CD4-positive, alpha-beta T cell (primary cell): ENCODE measurements at places on chromosomes 1 and 21. TPM values are rescaled to one million over a fixed set of nuclear protein-coding genes. Genes with fewer than 3 reads are reported as not detected.

The SMCP gene
- total RNA-seq: not detected

The CAPZB gene
- 173 TPM for total RNA-seq

The RNU1-4 gene
- total RNA-seq: 5,937 TPM

The FAM43B gene
- total RNA-seq: not detected

- no peak overlapping the region for H3K4me3 ChIP-seq
- no peaks in the 10 kb centered on the region for H3K27me3 ChIP-seq
- peaks cover 4% of the 10 kb centered on the region for H3K4me1 ChIP-seq
- H3K27ac ChIP-seq: no peak overlapping the region
- DNase-seq: no peak
These were observed 226.0 kb downstream of the ST6GALNAC3 start for GRCh38 chr1:76300556-76300955.

- H3K4me1 ChIP-seq: no peaks in the 10 kb centered on the region
- no peaks in the 10 kb centered on the region for H3K36me3 ChIP-seq
- no peak overlapping the region for H3K27ac ChIP-seq
- no peaks in the 10 kb centered on the region for H3K27me3 ChIP-seq
These were observed 64.8 kb downstream of the NAV1 start for GRCh38 chr1:201603613-201604232.

DNA sequence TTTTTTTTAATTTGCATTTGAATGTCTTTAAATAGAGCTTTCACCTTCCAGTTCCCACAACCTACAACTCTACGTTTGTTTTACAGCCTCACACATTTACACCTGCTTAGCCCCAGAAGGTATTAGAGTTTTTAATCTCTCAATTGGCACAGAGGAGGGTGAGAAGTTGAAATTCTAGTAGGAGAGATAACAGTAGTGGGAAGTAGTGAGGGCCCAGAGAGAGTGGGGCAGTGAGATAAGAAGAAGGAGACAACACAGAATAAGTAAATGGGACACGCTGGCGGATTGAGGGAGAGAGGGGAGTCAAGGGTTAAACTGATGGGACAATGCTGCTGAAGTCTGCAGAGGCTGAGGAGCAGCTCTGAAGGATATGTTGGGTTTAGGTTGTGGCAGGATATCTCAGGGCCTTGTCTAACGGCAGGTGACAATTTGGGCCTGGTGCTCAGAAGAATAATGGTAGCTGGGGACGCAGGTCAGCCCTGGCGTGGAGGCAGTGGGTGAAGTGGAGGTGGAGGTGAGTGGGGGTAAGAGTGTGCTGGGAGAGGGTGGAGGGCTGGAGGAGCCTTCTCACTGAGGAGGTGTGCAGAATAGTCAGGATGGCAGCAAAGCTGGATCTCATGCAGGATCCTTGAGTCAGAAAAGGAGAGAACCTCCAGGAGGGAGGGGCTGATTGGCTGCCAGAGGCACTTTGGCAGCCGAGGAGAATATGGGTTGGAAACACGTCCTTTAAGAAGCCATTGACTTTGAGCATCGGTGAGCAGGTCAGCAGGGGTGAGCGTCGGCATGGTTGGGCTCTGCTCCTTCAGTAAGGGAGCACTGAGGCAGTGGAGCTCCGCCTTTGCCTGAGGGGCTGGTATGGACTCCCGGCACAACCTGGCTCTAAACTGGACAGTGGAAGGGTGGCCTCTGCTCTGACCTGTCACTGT is 72.9 kb downstream of the SYT6 start:
- no peaks in the 10 kb centered on the region for H3K4me1 ChIP-seq
- H3K4me3 ChIP-seq: no peak overlapping the region
- H3K27ac ChIP-seq: no peak overlapping the region
- DNase-seq: no peak
- no peaks in the 10 kb centered on the region for H3K36me3 ChIP-seq

- no peaks in the 10 kb centered on the region for H3K4me1 ChIP-seq
- no peak for DNase-seq
- H3K4me3 ChIP-seq: no peak overlapping the region
- H3K36me3 ChIP-seq: no peaks in the 10 kb centered on the region
- H3K27ac ChIP-seq: no peak overlapping the region
These were observed 151.2 kb downstream of the DMRTA2 start for GRCh38 chr1:50271968-50272578.

GRCh38 chr1:158102881-158103674 is 77.6 kb upstream of the CD1D start:
- H3K27ac ChIP-seq: no peak overlapping the region
- no peaks in the 10 kb centered on the region for H3K36me3 ChIP-seq
- H3K4me1 ChIP-seq: no peaks in the 10 kb centered on the region
- no peak overlapping the region for H3K4me3 ChIP-seq

GRCh38 chr1:22344329-22344630 is 107.4 kb upstream of the ZBTB40 start:
- DNase-seq: no peak
- H3K27ac ChIP-seq: no peak overlapping the region
- H3K4me1 ChIP-seq: no peaks in the 10 kb centered on the region
- H3K27me3 ChIP-seq: peaks cover 22% of the 10 kb centered on the region

DNA sequence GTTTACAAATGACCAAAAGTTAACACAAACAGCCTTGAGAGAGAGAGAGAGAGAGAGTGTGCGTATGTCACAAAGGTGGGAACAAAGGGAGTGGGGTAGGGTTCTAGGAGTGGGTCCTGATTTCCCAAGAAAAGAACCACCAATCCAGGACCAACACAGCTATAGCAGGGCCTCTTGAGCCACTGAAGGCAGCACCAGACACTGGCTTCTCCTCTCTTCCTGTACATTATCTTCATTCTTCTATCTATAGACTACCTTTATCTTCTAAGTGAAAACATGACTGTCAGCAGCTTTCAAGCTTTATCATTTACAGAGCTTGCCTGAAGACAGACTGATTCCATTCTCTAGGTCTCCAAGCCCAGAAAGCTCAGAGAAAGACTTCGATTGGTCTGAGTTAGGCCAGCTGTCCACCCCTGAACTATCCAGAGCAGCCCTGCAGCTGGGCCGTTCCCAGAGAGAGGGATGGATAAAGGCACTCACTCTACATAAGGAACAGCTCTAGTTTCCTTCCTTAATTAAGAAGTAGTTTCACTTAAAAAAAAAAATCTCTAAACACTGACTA is 11.2 kb downstream of the ALG14 start:
- H3K27ac ChIP-seq: no peak overlapping the region
- H3K4me1 ChIP-seq: no peaks in the 10 kb centered on the region
- no peak overlapping the region for H3K4me3 ChIP-seq
- DNase-seq: no peak
- H3K36me3 ChIP-seq: no peaks in the 10 kb centered on the region

DNA sequence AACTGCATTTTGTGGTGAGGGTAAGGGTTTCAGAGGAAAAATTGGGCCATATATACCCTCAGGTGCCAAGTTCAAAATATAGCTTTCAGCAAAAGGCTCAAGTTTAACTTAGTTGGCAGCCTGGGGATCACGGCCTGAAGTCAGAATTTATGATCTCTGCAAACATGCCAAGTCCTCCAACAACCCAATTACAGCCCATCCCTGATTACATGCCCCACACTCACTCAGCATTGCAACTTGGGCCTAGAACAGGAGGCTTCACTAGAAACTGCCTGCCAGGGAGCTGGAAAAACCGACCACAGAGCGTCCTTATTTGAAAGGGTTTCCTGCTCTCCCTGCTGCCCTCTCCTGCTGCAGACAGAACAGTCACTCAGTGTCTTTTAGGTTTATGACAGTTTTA is 12.4 kb downstream of the FYB2 start:
- no peak overlapping the region for H3K27ac ChIP-seq
- DNase-seq: no peak
- H3K4me1 ChIP-seq: no peaks in the 10 kb centered on the region
- H3K4me3 ChIP-seq: no peak overlapping the region
